Left cardiac atrium (tissue), 4 donors: ENCODE measurements at places on chromosomes 5 and 9. TPM values are rescaled to one million over a fixed set of nuclear protein-coding genes. Genes with fewer than 3 reads are reported as not detected.
A peak's percentile ranks its signal among the peaks of the same experiment; 100 is the strongest.

GRCh38 chr9:90854637-90855175 is 53.1 kb downstream of the SYK start:
- no peak for DNase-seq

TSLP gene
- 1.5 TPM for total RNA-seq

DNA sequence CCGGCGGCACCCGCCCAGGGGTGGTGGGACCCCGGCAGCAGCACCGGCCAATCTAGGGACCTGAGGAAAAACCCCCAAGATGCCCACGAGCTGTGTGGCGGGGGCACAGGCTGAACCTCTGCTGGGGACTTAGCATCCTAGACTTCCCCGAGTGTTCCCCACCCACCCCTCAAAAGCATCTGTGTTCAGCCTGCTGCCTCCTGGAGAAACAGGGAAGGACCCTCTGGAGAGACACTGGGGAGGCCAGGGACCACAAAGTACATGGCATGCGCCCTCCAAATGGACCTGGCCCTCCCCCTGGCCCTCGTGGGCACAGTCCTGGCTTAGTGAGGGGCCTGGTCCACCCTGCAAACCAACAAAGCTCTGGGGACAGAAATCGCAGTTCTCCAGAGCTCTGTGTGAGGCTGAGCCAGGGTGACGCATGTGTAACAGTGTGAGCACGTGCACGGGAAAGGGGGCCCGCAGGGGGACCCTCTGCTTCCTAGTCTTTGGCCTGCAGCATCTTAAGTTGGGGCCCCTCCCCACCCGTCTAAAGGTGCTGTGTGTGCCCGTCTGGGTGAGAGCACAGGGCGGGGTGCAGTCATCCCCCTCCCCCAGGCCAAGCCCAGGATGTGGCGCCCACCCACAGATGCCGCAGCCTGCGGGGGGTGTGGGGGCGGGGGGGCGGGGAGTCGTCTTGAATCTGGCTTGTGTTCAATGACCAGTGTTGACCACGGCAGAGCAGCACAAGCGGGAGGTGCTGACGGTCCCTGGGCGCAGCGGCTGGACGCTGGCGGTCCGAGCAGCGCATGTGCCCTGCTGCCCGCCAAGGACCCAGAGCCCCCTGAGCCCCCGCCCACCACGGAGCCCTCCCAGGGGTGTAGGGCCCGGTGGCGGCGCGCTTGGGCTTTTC is 672 bp upstream of the KCNT1 start:
- no peak for DNase-seq

DNA sequence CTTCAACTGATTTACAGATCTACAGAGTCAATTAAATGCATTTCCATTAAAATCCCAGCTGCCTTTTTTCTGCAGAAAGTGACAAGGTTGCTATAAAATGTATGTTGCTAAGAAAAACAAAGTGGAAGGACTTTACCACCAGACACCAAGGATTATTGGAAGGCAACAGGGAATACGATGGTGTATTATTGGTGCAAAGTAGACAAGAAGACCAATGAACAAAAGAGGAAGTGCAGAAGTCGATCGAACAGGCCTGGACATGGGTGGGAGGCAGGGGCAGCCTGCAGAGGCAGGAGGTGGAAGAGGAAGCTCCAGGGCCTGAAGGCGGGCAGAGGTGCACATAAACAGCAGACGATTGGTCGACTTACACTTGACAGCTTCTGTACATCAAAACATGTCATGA is 10.6 kb upstream of the SLC6A19 start:
- no peak for DNase-seq

LHX6 gene
- 11.3 TPM for total RNA-seq

DNA sequence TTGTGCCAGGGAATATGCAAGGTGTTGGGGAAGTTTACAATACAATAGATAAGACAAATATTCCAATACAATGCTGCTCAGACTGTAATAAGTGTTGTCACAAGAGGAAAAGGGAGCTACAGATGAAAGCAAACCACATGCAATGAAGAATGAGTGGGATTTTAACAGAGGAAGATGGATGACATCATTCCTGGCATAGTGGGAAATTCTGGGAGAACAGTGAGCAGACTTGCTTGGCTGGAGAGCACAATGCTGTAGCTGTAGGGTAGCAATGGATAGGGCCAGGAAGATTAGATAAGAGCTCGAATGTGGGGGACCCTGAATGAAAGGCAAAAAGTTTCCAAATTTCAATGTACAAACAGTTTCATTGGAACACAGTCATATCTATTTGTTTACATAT is 9.5 kb upstream of the DPYSL3 start:
- no peak for DNase-seq

- no peak for DNase-seq
Observed at GRCh38 chr5:10634562-10634961, 70.7 kb downstream of the ANKRD33B start.

WHRN gene
- total RNA-seq, result 7.8 TPM

DNA sequence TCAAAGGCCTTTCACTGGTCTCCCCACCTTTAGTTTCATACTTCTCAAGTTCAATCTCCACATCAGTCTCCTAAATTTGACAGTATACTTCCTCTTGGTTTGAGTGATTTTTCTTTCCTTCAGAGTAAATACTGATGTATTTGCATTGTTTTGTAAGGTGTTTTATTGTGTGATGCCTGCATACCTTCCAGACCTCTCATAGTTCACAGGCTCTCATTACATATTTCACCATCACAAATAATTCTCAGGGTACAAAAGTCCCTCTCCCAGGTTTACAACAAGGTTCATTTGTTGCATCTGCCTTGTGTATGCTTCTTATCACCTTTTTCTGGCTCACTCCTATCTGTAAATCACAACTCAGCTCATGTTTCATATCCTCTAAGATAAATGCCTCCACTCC is 22.2 kb upstream of the TUSC1 start:
- DNase-seq, result no peak

DNA sequence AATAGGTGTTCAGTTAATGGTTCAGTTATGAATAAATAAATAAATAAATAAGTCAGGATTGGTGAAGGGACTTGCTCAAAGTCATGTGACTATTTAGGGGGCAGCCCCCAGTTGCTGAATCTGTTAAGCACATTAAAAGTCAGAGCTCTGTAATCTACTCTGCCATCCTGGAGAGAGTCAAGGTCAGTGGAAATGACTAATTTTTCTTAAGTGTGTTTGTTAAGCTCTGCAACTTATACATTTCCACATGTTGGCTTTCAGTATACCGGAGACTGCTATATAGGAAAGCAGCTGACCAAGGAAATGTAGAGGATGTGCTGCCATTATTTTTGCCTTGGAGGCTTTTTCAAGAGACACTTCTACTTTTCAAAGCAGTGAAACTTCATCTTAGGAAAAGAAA is 57.9 kb downstream of the KIAA1958 start:
- no peak for DNase-seq

- DNase-seq, result no peak
Observed at GRCh38 chr9:38529317-38529716, 91.1 kb downstream of the ANKRD18A start.

PPIC gene
- total RNA-seq, result 50.6 TPM

GRCh38 chr5:164139423-164139822 is 634.0 kb downstream of the MAT2B start:
- DNase-seq, result no peak

DNA sequence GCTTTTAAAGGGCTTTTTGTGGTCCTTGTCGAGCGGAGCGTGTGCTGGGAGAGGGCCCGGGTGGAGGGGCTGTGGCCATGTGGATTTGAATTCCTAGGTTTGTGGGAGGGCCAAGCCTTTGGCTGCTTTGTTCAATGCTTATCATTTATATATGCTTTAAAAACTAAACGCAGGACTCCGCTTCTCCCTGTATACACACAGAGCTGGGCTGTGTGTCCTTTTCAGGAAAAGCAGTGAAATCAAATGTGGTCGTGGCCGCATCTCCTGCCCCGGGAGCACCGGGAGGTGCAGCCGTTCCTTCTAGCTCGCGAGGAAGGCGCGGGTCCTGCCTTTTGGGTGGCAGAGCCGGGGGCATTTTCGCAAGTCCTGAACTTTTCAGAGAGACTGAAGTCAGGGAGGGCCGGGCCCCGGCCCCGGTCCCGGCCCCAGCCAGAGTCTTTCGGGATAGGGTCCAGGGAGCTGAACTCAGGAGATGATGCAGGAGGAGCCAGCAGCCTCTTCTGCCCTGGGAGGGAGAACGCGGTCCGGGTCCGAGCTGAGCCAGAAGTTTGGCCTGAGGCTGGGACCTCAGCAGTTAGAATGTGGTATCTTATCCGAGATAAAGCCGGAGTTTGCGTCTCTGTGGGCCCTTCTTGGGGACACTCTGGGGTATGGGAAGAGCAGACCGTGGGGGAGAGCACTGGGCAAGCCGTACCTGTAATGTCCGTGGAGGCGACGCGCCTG is 158.8 kb downstream of the C9orf152 start:
- peak; percentile 38 for DNase-seq

LYSMD3 gene
- 17.3 TPM for total RNA-seq

PALM2AKAP2 gene
- 102 TPM for total RNA-seq

PSD2 gene
- total RNA-seq, result 0.13 TPM

DNA sequence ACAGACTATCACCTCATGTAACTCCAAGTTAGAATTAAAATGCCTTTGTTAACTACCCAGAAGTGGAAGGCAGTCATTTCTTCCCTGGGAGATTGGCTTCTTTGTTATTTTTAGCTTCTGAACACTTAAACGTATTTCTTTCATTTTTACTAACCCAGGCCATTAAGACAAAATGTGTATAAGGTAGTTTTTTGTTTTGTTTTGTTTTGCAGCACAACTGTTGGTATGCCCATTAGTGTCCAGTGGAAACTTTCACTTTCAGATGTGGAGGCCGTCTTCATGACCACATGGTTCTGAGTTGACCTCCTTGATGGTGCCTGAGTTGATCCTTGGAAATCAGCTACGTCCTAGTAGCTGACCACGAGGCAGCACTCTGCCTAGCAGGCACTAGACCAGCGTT is 264.6 kb upstream of the ZNF608 start:
- DNase-seq, result no peak

- no peak for DNase-seq
Observed at GRCh38 chr9:131837836-131838235, 98.0 kb upstream of the RAPGEF1 start.

DNA sequence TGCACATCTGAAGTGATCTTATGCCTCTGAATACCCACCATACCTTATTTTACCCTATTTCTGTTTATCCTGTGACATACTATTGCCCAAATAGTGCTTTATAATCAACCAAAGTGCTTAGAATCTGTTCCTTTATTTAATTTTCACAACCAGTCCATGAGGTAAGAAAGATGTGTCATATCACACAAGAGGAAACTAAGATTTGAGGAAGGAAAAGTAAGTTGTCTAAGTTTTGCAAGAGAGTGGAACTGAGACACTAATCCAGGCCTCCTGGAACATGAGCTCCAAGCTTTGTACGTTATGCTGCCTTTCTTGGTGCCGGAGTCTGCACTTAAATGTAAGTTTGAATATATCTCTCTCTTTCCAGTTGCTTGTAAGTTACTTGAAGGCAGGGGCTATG is 17.2 kb downstream of the KDM3B start:
- no peak for DNase-seq

- no peak for DNase-seq
Observed at GRCh38 chr5:159178978-159179377, 30.4 kb downstream of the RNF145 start.

- DNase-seq, result no peak
Observed at GRCh38 chr5:96133341-96134079, 171.9 kb upstream of the ELL2 start.

IFNA6 gene
- total RNA-seq, result not detected

GRCh38 chr5:75049456-75050351 is 2.7 kb downstream of the GCNT4 start:
- DNase-seq, result peak; percentile 48

DNA sequence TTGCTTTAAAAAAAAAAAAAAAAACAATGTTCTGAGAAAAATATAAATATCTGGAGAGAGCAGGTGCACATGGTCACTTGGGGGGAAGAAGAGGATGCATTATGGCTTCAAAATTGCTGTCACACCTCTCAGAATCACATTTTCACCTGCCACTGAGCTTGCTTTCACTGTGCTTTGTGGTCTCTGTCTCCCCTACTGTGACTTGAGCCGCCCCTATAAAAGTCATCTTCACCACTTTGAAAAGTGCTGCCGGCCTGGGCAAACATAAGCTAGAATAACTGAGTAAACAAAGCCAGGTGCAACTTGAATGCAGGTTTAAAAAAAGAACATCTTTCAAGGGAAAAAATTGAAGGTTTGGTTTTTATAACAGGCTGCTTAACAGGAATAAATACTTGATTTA is 368.1 kb upstream of the GRIA1 start:
- no peak for DNase-seq

GRCh38 chr5:106014262-106014661 is 1656.5 kb downstream of the EFNA5 start:
- no peak for DNase-seq

NSG2 gene
- total RNA-seq, result not detected

GRCh38 chr9:19102181-19102630 is 498 bp downstream of the HAUS6 start:
- DNase-seq, result peak; percentile 46

DNA sequence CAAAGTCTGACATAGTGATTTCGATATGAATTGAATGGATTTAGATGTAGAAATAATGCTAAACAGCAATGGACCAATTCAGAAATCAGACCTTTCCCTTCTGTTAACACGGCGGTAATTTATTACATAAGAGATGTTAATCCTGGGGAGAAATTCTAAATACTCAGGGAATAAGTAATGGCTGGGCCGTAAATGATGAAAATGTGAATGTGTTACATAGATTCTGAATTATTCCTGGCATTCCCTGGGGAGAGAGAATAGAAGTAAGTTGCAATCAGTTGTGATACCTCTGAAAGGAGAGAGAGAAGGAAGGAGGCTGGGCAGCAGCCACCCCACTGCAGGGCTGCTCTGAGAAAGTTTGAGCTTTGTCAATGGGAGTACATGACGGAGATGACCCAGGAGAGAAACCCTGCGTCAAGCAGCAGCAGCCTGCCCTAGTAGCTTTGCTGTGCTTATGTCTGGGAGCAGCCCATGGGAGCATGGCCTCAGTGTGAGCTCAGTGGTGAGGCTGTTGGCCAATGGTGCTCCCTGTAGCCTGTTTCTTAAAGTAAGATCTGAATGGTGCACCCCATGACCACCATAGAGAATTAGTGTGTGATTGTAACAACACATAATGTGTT is 420.1 kb downstream of the MTRR start:
- no peak for DNase-seq

BNC2 gene
- total RNA-seq, result 100.0 TPM

DNA sequence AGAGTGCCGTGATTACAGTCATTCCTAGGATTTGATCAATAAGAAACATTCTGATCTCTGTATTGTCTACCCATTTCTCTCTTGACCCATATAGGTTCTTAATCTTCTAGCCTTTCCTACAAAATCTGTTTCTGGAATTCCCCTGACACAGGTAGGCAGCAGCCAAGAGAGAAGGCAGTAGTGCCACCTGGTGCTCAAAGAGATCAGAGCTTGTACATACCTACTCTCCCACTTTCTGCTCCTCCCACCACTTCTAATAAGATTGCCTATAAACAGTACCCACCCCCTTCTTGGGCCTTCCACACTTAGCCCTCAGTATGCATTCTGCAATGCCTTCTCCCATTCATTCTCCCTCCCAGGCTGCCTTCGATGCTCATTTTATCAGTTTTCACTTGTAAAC is 117.4 kb upstream of the RORB start:
- no peak for DNase-seq

DNA sequence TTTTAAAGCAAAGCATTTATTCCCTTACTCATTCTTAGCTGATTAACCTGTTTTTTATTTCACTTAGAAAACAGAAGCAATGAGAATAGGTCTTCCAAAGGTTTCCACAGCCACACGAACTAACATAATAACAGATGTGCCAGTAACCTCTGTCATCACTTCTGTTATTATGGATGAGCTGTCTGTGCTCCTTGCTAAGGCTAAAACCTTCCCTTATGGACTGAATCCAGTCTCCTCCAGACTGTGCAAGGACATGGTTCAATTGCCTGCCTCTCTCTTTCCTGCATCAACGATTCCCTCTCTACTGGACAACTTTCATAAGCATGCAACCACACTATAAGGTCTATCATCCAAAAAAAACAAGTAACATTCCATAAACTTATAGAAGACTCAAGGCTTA is 1446.2 kb downstream of the MAT2B start:
- DNase-seq, result no peak

ERGIC1 gene
- 90.8 TPM for total RNA-seq
